ENCODE measurements at places on chromosomes 2 and 18.

- no peak for DNase-seq
Measured at GRCh38 chr18:28767727-28768211, 590.8 kb upstream of the CDH2 start.

DNA sequence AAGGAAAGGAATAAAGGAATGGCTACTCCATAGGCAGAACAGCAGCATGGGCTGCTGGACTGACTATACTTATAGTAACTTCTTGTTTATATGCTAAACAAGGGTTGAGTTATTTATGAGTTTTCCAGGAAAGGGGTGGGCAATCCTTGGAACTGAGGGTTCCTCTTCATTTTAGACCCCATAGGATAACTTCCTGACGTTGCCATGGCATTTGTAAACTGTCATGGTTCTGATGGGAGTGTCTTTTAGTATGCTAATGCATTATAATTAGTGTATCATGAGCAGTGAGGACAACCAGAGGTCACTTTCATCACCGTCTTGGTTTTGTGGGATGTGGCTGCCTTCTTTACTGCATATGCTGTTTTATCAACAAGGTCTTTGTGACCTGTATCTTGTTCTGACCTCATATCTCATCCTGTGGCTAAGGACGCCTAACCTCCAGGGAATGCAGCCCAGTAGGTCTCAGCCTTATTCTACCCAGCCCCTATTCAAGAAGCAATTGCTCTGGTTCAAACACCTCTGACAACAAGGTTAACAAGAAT is 98.6 kb upstream of the CABLES1 start:
- DNase-seq = no peak

DNA sequence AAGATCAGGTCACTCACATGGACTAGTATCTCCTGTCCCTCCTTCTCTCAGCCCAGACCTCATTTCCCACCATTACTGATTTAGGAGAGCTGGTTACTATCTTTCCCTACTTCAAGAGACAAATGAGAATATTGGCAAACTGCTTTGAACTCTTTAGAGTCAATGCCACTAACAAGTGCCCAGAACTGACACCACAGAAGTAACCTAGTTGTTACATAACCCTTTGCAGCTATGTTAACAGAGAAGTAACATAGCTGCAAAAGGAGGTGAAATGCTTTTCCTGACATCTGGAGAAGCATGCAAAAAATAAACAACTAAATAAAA is 30.0 kb downstream of the TGFA start:
- DNase-seq = no peak

DNA sequence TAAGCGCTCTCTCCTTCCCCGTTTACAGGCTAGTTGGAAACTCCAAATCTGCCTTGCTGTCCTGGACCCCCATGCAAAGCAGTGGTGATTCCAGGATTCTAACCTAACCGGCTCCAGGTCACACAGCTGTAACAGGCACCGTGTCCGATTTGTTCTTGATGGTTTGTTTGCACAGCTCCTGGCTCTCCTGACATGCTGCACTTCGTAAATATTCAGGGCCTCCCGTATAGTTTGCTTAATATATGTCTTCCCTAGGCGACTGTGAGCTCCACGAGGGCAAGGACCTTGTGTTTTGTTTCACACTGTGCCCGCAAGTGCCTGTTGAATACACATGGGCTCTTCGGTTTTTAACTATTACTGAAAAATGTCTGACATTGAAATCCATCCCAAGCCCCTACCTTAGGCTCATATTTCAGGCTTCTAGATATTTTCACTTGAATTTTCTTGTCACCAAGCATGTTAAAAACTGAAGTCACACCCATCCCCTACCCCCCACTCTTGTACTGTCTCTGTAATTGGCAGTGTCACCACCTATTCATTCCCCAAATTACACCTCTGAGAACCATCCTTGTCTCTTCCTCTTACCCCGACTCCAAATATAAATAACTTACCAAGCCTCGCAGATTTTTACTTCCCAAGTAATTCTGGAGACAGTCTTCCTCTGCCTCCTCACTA is 1.0 kb upstream of the PUM2 start:
- no peak for DNase-seq

DNA sequence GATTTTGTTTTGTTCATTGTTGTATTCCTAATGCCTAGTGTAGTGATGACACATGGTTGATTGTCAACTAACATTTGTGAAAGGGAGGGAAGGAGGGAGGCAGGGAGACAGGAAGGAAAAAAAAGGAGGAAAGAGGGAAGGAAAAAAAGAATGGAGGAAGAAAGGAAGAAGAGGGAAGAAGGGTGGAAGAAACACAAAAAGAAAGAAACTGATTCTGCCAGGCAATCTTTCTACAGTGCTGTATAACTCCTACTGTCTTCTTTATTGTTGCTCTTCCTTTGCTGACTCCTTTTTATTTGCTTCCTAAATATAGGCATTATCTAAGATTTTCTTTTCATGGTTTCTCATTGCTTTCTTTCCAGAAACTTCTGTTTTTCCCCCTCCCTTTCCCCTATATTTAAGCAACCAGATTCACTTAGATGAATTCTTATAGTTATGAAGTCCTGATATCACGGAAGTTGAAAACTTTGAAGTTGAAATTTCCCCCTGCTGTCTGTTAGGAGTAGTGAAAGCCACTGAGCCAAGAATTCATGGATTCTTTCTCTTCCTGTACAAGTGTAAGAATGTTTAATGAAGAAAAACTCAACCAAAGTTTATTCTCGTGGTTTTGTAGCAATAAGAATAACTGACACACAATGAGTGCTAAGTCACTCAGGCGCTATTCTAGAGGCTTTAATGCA is 305.1 kb upstream of the FSHR start:
- DNase-seq = no peak

- DNase-seq = no peak
Measured at GRCh38 chr2:18525236-18525635, 35.2 kb downstream of the RDH14 start.

DNA sequence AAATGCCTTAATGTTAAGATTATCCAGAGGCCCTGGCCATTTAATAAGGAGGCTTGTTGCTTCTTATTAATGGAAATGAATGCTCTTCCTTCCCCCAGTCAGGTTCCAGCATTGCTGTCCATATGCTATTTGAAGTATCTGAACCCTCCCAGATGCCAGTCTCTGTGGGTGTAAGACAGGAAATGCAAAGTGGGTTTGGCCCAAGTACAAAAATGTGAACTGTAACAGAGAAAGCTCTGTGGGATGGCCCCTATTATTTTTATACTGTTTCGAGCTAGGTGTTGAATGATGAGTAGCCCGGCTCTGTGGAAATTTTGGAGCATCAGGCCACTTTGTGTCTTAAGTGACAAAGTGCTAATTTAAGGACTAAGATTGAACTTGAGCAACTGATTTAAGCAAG is 141.0 kb downstream of the UXS1 start:
- DNase-seq = no peak

- DNase-seq = no peak
Measured at GRCh38 chr2:148650881-148651280, 6.3 kb downstream of the EPC2 start.

GRCh38 chr2:73187549-73187948 is 14.8 kb upstream of the NOTO start:
- no peak for DNase-seq

GRCh38 chr2:97708608-97709007 is 4.8 kb upstream of the ZAP70 start:
- DNase-seq = no peak

DNA sequence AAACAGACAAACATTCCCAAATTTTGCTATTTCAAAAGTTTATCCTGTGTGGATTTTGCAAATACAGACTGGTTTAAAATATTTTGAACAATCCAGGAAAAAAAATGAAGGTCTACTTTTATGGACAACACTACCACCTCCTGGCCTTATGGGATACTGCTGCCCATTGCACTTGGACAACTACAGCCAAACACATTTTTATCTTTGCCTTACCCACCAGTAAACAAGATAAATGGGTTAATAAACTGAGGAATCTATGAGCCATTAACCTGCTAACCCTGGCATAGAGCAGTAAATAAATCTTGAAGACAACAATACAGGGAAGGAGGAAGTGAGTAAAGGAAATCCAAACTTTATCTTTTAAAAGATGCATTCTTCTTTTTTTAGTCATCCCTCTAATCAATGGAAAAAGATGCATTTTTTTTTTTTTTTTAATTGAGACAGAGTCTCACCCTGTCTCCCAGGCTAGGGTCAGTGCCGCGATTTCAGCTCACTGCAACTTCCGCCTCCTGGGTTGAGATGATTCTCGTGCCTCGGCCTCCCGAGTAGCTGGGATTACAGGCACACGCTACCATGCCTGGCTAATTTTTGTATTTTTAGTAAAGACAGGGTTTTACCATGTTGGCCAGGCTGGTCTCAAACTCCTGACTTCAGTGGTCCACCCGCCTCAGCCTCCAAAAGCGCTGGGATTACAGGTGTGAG is 2.1 kb upstream of the SPIRE1 start:
- DNase-seq = no peak

GRCh38 chr2:223273995-223274394 is 222.0 kb downstream of the KCNE4 start:
- DNase-seq = no peak

DNA sequence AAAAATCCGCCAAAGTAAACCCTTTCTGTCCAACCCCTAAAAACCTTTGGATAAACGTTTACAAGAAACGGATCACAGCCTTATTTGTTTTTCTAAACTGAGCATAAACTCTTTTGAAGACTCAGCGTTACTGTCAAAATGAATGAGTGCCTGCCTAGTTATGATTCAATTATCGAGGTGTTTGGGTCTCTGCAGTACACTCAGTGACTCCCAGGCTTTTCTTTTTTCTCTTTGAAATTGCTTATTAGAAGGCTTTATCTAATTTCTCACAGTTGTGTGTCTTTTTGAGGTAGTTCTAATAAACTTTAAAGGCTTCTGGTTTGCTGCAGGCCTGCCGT is 663 bp downstream of the RHBDD1 start:
- DNase-seq = no peak

- DNase-seq = no peak
Measured at GRCh38 chr2:74384051-74384450, 3.9 kb upstream of the DCTN1 start.

GRCh38 chr2:221662689-221663391 is 90.7 kb upstream of the EPHA4 start:
- DNase-seq = no peak

GRCh38 chr2:169910109-169910799 is 83.0 kb downstream of the UBR3 start:
- no peak for DNase-seq

- DNase-seq = no peak
Measured at GRCh38 chr2:20563833-20564232, 87.1 kb downstream of the HS1BP3 start.

DNA sequence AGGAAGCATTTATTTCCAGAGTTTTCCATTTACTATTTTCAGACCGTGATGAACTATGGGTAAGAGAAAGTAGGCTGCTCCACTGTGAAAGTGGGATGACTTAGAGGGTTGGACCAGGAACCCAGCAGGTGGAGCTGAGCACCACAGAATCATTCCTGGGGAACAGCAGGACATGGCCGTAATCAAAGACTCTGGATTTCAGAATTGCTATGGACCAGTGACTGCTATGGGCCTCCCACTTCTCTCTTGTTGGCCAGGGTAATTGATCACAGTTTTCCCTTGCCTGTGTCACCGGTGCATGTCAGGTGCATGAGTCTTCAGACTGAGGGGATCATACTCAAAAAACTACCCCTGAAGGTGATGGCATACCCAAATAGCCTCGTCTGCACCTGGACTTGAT is 90.6 kb upstream of the GPC1 start:
- DNase-seq = no peak

DNA sequence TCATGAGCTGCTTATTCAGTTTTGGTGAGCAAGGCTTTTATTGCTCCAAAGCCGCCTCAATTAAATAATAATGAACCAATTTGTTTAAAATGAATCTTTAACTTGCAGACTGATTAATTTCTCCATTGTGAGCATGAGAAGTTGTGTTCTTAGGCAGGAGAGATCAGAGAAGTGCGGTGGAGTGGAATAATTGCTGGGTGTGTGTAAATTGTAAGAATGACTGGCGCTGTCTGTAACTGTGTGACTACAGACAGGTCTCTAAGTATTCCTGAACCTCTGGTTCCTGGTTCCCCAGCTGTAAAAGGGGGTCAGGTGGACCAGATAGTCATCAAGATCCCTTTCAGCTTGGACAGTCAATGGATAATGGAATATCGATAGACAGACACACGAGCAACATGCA is 98.0 kb upstream of the EFEMP1 start:
- DNase-seq = no peak
